NCI-H526 (cell line): ENCODE measurements at places on chromosomes 16 and 17.

- DNase-seq, result no peak
These were observed 174.6 kb downstream of the CDH13 start for GRCh38 chr16:82801361-82801760.

DNA sequence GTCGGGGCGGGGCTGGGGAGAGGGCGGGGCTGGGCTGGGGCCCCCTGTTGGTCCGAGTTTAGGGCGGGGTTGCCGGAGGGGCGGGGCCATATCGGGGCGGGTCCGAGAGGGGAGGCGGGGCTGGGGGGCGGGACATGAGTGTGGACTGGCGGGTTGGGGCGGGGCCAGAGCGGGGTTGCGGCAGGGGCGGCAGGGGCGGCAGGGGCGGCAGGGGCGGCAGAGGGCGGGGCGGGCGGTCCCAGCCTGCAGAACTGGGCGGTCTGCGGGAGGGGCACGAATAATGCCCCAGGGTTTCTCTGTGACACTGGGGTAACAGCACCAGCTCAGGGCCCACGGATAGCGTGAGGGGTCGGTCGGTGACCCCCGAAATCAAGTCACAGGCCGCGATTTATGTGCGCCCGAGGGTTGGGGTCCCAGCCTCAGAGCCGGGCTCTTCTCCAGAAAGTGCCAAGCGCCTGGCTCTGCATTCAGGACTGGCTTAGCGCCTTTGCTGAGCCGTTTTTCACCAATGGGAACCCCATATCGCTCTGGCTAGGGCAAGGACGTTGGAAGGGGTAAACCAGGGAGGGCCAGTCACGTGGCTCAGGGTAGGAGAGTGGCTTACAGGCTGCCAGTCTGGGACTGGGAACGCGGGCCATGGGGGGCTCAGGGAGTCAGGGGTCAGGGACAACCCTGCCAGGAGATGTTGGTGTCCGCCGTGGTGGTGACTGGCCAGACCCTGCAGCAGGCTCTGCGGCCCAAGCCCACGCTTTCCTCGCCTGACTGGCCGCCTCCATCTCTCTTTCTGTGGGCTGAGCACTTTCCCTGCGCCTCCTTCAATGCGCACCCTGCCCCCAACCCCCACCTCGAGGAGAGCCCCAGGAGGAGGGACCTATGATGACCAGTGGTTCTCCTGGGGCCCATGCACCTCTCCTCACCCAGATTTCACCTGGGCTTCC, 1.2 kb upstream of the METTL26 start:
- DNase-seq, result peak; percentile 59

DNA sequence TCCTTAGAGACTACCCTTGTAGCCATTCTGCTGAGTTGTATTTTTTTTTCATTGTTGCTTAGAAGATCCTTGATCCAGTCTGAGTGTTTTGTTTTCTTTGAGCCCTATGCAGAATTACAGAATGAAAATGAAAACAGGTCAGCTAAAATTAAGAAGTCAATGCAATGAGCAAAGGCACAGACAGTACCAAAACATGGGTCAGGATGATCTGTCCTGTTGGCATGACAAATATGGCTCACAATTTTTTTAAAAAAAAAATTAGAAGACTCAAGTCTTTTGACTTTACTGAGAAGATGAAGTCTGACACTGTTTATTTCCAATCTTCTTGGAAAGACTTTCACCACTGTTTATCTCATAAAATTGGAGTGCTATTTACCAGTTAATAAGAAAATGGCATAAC, 32.4 kb downstream of the KCNJ16 start:
- DNase-seq, result no peak

DNA sequence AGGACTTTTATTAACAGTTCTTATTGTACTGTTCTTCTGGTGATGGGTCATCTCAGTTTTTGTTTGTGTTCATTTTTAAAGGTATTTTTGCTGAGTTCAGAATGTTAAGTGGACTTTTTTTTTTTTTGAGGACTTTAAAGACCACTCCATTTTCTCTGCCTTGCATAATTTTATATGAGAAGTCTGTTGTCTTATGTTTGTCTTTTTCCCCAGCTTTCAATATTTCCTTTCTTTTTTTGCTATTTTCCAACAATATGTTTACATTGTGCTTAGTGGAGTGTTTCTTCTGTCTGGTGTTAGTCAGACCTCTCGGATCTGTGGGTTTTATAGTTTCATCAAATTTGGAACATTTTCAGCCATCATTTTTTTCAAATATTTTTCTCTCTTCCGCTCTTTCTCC, 290.0 kb upstream of the TNRC6C start:
- no peak for DNase-seq

GRCh38 chr17:1166276-1166675, 13.5 kb downstream of the ABR start:
- no peak for DNase-seq

- no peak for DNase-seq
These were observed 15.6 kb downstream of the TRAF4 start for GRCh38 chr17:28759256-28759865.

DNA sequence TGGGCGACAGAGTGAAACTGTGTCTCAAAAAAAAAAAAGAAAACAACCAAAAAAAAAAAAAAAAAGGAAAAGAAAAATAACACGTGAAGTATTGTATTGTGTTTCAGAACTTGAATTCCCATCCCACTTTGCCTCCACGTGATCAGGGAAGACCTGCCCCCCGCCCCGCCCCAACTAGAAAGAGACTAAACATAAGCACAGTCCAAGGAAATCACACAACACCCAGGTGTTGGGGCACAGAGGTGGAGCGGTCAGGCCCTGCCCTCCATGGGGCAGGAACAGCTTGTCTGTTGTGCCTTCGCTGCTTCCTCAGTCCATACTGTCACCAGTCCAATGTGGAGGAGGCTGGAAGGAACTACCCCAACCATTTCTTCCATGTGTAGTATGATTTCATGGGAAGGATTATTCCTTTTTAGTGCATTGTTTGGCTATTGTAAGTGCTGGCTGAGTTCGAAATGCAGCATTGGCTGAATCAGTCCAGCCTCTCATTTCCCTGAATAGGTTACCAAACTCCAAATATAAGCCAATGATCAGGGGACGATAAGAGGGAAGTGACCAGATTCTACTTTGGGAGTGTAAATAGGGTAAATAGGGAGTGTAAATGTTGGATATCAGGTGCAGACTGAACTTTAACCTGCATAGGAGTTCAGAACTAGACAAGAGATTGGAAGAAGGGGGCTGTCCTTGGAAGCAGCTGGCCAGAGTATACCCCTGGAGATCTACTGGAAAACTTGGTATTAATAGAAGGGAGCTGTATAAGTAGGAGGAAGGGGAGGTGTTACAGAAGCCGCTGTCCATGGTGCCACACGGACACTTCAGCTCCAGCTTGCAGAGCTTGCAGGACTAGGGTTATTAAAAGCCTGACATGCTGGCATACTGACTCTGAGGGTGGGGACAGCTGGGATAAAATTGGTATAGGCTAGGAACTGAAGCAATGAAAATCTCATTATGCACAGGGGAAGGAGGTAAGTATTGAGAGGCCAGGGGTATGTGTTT, 50.7 kb downstream of the TANGO6 start:
- no peak for DNase-seq

GRCh38 chr17:20059728-20060188, 50.6 kb downstream of the SPECC1 start:
- no peak for DNase-seq

DNA sequence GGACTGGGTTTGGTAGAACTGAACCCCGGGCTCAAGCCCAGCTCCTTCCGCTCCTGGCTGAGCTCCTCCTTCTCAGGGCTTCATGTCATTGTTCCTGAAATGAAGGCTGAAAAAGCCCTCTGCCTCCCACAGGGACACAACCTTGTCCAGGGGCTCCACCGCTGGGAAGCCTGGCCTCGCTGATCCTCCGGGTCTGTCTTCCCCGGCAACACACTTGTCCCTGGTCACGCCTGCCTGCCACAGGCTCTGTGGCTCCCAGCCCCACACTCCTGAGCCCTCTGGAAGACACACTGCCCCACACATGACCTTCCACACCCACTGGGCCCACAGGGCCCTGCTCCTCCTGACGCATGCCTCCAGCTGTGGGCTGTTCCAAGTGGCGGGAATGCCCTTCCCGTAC, 18.0 kb upstream of the ZC3H18 start:
- DNase-seq, result no peak

DNA sequence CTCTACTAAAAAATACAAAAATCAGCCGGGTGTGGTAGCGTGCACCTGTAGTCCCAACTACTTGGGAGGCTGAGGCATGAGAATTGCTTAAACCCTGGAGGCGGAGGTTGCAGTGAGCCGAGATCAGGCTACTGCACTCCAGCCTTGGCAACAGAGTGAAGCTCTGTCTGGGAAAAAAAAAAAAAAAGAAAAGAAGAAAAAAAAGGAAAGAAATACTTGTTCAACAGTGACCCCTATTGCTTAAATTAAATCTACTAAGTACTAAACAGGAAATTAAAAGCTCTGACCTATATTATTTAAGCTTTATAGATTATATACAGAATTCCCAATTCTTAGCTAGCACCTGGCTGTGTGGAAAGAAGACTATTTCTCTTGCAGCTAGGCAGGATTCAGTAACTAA, 48.9 kb downstream of the FBXL20 start:
- no peak for DNase-seq

GRCh38 chr16:67893743-67894399, 817 bp downstream of the PSKH1 start:
- DNase-seq, result no peak
